Activated CD8-positive, alpha-beta memory T cell treated with anti-CD3 and anti-CD28 coated beads for 48 hours (primary cell): ENCODE measurements at places on chromosomes 6 and 20.

GRCh38 chr20:14538433-14538832, 201.0 kb upstream of the FLRT3 start:
- no peak for DNase-seq

GRCh38 chr6:68951270-68951669, 316.2 kb downstream of the ADGRB3 start:
- no peak for DNase-seq

DNA sequence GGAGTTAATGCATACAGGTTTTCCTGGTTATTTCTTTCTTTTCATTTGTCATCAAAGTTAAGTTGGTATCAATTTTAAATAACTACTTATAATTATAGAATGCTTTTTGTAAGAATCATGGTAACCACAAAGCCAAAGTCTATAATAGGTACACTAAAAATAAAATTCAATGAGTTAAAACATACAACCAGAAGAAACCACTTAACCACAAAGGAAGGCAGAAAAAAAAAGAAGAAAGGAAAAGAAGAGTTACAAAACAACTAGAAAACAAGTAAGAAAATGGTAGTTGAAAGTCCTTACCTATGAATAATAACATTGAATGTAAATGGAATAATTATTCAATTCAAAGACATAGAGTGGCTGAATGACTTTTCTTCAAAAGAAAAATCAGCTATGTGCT, 45.6 kb downstream of the THBS2 start:
- no peak for DNase-seq

DNA sequence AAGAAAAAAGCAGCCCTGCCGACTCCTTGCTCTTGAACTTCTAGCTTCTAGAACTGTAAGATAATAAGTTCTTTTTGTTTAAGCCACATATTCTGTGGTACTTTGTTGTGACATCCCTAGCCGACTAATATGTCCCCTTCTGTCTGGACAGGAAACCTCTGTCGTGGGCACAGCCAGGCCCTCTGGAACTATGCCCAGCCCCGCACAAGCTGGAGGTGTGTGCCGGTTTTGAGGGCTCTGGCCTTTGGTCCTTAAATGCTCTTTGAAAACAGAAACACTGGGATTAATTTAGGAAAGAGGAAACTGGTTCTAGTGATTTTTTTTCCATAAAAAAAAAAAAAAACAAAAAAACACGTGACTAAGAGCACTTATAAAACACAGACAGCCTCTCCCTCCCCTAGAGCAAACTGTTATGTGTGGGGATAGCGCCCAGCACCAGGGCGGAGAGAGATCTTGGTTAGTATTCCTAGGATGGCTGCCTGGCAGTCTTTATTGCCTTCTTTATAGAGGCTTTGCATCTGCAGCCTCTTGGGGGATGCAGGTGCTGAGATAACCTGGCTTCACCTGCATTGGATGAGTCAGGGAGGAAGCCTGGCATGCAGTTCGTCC, 244.3 kb downstream of the NFATC2 start:
- DNase-seq: no peak

GRCh38 chr6:113591896-113592827, 265.0 kb upstream of the MARCKS start:
- DNase-seq: no peak

DNA sequence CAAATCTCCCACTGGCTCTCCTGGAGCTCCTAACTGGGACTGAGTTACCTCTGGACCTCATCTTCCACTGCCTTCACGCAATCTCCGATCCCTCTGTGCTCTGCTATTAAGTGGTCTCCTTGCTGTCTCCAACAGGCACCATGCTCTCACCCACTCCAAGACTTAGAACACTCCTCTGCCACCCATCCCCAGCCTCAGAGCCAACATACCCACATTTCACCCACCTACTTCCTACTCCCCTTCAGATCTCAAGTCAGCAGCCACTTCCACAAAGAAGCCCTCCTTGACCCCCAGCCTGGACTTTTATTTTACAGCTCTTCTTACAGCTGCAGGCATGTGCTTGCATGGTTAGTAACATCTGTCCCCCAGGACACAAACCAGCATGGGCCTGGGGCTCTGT, 29.6 kb upstream of the NOL4L start:
- no peak for DNase-seq

DNA sequence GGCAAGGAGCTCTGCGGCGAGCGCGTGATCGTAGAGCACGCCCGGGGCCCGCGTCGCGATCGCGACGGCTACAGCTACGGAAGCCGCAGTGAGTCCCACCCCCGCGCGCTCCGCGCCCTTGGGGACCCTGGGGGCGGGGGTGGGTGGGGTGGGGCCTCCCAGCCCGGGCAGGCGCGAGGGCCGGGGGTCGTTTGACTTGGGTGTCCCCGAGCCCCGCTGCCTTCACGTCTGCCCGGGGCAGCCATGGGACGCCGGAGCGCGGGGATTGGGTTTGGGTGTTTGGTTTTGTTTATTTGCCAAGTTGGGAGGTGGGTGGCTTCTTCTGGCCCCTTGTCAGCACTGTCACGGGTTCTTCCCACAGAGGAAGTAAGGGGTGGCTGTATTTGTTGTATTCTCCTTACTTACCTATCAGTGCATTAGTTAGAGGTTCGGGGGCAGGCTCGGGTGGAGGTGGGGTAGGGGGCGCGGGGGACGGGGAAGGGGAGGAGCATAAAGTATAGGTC, 777 bp downstream of the SRSF6 start:
- peak; percentile 23 for DNase-seq

- no peak for DNase-seq
These were observed 12.2 kb downstream of the SNAP91 start for GRCh38 chr6:83696674-83697073.

DNA sequence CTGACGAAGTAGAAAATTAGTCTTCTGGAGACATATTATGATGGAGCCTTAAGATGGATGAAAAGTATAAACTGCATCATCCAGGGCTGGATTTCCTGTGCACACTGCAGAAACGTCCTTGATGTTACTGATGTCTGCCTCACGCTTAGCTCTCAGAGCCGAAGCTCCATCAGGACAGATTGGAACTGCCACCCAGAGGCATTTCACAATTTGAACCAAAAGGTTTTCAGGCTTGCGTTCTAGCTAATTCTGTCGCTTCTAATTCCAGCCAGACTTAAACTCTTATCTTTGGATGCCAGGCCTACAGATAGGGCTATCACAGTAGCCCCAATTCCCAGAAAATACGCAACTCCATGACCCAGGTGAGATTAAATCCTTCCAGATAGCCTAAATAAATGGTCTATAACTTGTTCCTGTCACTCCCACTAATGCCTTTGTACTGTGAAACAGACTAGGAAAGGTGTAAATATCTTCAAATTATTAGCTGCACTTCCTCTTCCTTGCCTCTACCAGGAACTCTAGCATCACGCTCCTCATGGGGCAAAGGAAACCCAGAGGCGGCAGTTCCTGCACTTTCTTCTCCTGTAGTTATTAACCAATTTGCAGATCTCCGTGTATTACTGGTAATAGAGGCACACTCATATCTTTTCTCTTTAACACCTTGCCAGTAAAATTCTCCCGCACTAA, 634.6 kb downstream of the PRKN start:
- DNase-seq: no peak

- DNase-seq: no peak
These were observed 114.4 kb downstream of the PHACTR3 start for GRCh38 chr20:59718751-59719150.

DNA sequence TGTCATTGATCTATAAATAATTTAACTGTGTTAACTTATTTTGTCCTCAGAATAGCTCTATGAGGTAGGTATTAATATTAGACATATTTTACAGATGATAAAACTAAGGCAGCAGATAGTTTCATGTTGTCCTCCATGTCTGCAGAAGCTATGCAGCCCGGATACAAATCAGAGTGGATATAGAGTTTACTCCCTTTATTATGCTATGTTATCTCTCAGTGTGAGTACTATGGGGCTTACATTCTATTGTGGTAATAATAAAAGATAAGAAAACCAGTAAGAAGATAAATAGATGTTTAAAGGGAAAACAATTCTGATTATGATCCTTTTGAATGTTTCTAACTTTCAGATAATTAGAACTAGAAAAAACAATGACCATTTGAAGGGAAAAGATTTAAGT, 979.8 kb upstream of the CITED2 start:
- DNase-seq: no peak

- no peak for DNase-seq
These were observed 139.2 kb upstream of the SASH1 start for GRCh38 chr6:148203281-148203925.

DNA sequence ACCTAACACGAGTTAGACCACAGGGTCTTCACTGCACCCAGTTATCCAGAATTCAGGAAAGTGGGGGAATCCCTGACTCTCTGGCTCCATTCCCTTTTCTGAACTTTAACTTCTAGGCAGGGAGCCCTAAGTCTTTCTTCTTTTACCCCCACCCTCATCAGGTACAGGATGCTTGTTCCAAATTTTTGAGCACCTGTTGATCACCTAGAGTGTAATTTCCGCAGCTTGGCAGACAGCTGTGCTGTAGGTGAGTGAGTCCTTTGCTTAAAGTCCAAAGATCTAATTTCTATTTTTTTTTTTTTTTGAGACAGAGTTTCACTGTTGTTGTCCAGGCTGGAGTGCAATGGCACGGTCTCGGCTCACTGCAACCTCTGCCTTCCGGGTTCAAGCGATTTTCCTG, 89.5 kb upstream of the AKIRIN2 start:
- no peak for DNase-seq

DNA sequence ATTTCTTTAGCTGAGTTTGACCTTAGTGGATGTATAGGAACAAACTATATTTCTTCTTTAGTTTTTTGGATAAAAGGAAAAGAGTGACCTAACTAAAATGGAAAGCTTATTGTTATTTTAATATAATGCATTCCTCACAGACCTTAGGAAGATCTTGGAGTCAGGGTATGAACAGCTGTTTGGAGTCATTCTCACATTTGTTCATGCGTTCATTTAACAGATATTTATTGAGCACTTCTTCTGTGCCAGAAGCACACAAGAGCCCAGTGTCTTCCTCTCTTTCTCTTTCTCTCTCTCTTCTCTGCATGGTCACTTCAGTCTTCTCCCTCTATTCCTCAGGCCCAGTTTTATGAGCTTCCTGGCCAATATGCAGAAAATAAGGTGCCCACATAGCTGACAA, 744.0 kb upstream of the MAP3K7 start:
- no peak for DNase-seq

DNA sequence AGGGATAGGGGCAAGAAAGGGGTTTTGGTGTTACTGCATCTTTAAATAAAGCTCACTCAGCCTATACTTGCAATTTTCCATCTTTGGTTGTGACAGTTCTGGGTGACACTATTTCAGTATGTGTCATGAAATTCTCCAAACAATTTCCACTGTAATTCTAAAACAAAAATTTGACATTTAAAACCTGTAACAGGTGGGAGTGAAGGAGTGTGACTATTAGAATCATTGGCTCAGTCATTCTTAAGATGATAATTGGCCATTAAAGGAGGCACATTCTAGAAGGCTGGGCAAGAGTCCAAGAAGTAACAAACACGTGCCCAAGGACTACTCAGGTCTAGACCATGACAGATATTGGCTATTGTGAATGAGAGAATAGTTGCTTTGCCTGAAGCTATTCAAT, 153.3 kb upstream of the ARG1 start:
- DNase-seq: no peak

- DNase-seq: no peak
These were observed 43.0 kb downstream of the FRK start for GRCh38 chr6:116017546-116018295.

- no peak for DNase-seq
These were observed 9.2 kb downstream of the LAMP5 start for GRCh38 chr20:9523636-9524035.

- no peak for DNase-seq
These were observed 6.0 kb upstream of the MRAP2 start for GRCh38 chr6:84027340-84028181.

DNA sequence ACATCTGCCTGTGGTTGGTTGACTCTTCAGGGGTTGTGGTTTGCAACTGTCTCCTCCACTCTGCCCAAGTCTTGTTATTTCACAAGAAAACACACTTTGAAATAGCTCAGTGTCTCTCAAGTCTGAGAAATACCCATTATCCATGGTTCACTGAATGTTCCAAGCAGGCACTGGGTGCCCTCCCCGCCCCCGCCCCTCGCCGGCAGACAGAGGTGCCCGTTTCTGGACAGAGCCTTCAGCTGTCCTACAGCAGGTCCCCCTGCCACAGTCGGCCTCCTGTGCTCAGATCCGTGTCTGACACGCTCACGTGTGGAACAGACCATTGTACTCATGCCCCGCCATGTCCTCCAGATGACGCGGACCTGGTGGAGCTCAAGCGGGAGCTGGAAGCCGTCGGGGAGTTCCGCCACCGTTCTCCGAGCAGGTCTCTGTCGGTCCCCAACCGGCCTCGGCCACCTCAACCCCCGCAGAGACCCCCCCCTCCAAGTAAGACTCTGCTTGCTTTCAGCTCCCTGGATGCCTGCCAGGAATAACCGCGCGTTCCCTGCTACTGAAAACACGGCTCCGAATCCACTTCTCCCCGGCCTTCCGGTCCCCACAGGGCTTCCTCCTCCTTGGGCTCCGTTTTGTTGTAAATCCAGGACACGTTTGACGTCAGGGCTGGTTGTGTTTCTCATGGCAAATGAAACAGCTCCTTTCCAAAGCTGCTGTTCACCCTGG, 81.4 kb downstream of the SERAC1 start:
- no peak for DNase-seq

DNA sequence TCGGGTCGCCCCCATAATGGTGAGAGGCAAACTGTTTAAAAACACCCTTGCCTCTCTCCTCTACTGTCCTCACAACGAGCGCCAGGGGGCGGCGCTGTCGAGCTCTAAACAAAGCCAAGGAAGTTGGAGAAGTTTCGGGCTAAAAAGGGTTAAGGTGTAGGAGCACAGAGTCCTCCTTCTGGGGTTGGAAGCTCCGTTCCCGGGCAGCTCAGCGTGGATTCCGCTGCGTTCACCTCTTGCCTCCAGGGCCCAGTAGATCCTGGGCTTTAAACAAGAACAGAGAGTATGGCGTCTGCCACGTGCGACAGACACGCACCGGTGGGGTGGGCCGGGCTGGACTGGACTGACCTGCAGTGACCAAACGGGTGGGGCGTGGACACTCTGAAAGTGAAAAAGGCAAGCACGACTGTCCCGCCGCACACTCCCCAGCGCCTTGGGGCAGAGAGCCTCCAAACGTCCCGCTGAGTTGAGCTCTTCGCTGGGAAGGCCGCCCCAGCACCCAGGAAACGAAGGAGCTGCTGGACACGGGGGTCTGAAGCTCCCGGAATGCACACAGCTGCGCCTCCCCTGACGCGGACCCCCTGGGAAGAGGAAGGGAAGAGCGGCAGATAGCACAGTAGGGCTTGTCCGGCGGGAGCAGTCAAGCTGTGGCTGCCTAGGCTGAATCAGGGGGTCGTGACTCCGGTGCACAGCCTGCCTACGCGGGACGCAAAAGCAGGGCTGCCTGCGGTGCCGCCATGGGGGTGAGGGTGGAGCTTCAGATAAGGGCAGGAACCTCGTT, 1.6 kb upstream of the THBD start:
- no peak for DNase-seq

- no peak for DNase-seq
These were observed 104.9 kb upstream of the SLC22A23 start for GRCh38 chr6:3561725-3562124.
